Hippocampal formation (tissue), 2 donors: ENCODE measurements at places on chromosomes 7 and 10.

DNA sequence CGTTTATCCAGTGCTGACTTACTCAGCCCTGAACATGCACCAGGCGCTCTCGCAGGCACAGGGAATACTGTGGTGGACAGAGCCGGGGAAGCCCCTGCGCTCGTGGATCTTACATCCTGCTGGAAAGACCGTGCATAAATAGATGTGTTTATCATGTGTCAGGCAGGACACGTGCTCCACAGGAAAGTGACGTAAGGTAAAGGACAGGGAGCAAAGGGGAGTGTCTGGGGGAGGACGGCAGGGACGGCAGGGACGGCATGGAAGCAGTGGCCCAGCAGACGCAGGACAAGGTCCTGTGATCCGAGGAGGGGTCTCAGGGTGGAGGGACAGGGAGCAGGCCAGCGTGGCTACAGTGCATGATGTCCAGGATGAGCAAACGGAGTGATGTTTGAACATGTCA, 410.5 kb downstream of the PAXIP1 start:
- DNase-seq: no peak

- no peak for DNase-seq
Measured at GRCh38 chr7:135886345-135887132, 90.6 kb downstream of the MTPN start.

GRCh38 chr10:31170636-31171035, 139.0 kb upstream of the ZNF438 start:
- DNase-seq: no peak

DNA sequence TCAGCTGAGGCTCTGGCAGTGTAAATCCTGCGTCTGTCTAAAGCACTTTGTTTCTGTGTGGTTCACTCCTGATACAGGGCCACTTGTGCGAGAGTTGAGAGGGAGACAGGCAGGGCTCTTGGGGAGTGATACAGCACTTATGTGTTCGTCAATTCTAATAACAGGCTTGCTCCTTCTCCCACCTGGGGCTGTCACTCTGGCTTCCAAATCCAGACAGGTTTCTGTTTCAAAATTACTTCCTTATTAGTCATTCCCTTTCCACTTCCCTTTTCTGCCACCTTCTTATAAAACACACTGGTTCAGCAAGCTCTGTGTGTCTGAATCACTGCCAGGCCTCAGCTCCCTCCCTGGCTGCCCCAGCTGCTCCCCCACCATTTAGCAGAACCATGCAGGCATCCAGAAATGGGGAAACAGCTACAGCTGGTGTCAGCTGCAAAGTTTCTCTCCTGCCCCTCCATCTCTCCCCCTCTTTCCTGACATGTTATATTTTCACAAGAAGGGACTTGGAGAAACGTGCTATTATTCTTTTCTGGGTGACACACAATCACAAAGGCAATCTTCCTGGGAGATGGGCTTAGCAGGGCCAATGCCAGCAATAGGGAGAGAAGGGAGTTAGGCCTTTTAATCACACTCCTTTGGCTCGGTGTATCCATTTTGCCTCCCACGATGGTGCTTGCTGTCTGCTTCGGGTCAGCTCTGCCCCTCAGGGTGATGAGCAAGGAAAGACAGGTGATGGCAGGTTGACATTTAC, 58.4 kb upstream of the ZNRF2 start:
- DNase-seq: peak; percentile 70

GRCh38 chr10:33557313-33557712, 222.8 kb upstream of the NRP1 start:
- no peak for DNase-seq
